ENCODE measurements at places on chromosomes 16 and 17. TPM values are rescaled to one million over a fixed set of nuclear protein-coding genes. Genes with fewer than 3 reads are reported as not detected.

DNA sequence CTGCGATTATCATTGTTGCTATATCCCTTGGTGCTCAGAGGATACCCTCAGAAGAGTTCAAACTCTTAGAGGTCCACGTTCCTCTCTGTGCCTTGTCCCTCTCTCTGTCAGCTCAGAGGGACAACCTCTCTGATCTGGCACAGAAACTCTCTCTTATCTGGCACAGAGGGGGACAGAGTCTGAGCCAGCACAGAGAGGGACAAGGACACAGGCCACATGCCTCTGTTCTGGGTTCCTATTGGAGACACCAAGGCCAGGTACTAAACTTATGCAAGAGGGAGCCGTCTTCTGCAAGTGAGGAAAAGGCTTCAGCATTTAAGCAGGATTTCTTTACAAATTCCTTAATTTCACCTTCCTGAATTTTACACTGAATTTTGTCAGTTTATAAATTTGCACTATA lies 565.2 kb downstream of the TOX3 start:
- DNase-seq, result no peak

DNA sequence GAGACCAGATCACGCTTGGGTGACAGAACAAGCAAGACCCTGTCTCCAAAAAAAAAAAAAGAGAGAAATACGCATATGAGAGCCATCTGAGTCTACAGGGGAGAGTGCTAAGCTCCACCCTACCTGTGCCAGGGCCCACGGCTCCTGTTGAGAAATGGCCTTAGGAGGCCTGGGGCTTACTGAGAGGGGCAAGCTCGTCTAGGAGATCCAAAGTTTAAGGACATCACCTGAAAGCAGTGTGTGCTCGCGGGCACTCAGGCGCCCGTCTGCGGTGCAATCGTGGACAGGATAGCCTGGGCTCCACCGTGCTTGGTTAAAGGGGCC lies 14.5 kb upstream of the BAIAP2 start:
- no peak for DNase-seq

Gene KCNJ18
- not detected for total RNA-seq

Gene SLC38A8
- not detected for total RNA-seq

DNA sequence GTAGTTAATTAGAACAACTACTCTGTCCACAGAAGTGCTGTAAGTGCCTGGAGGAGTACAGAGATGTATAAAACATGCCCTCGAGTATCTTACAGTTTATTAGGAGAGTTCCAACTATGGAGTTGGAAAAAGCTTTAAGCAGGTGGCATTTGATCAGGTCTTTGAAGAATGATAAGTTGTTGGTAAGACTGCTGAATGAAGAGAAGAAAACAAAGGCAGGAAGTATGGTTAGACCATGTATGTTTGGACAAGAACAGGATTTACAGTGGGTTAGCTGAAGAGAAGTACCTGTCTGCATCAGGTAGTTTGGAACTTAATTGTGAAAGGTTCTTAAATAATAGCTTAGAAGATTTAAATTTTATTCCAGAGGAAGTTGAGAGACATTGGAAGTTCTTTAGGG lies 29.4 kb downstream of the ATP6V0A1 start:
- no peak for DNase-seq

Gene CHD9NB
- 0.31 TPM for total RNA-seq

Gene TEKT5
- not detected for total RNA-seq

Gene MT1G
- 0.85 TPM for total RNA-seq

- no peak for DNase-seq
Measured at GRCh38 chr17:69672924-69673323, 258.4 kb downstream of the MAP2K6 start.
